ELF-1 (cell line): ENCODE measurements at places on chromosomes 7 and 10.

DNA sequence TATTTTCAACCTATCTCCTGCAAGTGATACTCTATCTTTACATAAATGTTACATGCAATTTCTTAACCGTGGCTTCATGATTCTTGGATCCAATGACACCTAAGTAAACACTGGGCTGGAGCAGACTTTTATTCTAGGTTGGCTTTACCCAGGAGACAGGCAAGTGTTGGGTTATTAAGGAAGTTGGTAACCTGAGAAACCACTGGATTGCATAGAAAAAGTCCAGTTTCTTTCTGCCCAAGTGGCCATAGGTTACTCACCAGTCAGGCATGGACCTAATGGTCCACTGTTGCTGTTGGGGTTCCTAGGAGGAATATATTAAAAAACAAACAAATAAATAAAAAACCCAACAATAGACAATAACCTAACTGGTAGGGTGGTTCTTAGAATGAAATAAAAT, 112.8 kb downstream of the SEMA3D start:
- no peak for DNase-seq

DNA sequence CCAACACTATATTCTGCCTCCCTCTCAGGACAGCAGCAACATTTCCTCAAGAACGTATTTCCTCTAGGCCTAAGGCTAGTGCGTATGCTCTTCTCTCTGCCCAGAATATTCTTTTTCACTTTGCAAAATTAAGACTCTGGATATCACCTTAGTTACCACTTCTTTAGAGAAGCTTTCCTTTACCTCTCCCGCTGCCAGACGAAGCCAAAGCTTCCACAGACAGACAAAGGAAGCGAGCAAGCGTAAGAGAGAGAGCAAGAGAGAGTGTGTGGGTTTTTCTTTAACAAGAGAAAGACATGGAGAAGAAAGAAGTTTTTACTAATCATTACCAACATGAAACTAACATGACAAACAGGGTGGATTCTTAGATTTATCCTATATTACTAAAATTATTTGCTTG, 64.1 kb downstream of the P4HA1 start:
- no peak for DNase-seq

GRCh38 chr10:107727767-107728317, 563.3 kb upstream of the SORCS1 start:
- DNase-seq, result no peak

DNA sequence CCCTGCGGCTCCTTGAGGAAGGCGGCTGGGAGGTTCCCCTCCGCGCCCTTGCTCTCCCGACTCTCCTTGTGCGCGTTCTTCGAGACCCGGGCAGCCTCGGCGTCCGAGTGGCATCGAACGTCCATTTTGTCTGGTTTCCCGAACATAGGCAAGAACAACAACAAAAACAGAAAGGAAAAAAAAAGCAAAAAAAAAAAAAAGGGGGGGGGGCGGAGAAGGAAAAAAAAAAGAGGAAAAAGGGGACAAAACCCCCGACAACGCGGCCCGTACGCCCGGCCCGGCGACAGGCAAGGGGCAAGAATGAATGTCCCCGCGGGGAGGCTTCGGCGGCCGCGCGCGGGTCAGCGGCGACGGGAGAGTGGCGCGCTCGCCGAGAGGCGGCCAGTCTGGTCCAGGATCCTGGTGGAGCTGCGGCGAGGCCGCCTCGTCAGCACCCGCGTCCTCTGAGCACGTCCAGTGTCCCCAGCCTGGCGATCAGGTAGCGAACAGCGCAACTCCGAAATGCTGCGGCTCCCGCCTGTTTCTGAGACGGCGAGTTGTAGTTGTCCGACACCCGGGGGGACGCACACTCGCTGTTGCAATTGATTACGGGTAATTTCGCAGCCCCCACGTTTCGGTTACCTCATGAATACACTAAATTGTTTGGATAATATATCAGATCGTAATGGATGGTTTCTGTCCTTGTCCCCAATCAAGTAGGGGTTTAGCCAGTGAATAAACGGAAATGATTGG, at the start of gene VAX1:
VAX1 (minus strand) TSS at position 360 of the 732 bp plus-strand sequence; CDS start at position 146, 214 bp downstream.
- DNase-seq, result peak; percentile 59

DNA sequence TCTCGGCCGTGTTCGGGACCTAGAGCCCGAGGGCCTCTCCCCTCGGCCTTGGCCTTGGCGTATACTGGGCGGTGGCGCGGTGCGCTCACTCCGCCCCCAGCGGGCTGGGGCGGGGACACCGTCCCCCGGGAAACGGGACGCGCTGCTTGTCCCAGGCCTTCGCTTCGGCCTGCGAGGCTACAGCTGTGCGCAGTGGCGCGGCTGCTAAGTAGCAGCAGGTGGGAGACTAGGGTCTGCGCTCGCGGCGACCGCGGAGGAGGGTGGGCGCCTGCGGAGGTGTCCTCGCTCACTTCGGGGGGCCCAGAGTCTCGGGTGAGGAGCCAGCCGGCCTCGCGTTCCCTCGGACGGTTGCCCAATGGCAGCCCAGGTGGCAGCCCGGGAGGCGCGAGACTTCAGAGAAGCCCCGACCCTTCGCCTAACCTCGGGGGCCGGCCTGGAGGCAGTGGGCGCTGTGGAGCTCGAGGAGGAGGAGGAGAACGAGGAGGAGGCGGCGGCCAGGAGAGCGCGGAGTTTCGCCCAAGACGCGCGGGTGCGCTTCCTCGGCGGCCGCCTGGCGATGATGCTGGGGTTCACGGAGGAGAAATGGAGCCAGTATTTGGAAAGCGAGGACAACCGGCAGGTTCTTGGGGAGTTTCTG, at the start of gene DNAH11:
DNAH11 (plus strand) TSS at position 149 of the 637 bp plus-strand sequence; CDS start at position 356, 207 bp downstream.
- peak; percentile 77 for DNase-seq

DNA sequence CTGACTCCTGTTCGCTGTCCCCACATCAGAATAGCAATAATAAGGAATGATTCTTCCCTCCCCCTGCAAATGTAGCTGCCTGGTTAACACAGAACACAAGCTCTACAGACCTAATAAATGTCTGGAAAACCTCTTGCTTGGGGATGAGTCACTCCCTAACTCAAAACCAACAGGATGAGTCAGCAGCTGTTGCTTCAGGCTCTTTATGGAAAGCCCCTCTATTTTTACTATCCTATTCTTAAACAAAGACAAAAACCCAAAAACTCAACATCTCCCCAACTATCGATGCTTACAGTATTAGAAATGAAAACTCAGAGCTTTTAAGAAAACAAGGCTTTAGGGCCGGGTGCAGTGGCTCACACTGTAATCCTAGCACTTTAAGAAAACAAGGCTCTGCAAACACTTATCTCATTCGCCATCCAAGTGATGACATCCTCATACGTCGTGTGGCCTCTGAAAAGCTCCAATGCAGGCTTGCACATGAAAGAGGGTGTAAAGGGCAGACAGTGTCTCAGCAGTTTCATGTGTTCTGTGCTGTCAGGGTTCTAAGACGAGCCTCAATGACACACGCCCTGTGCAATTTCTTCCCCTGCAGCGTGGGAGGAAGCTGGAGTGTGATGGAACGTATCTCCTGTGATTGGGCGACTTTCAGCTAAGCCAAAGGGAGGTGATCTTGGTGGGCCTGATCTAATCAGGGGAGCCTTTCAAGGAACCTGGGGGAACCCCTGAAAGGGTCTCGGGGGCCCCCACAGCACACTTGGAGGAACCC, 70.1 kb downstream of the AMZ1 start:
- DNase-seq, result peak; percentile 85

- no peak for DNase-seq
Observed at GRCh38 chr7:158576050-158576762, 11.4 kb downstream of the PTPRN2 start.

DNA sequence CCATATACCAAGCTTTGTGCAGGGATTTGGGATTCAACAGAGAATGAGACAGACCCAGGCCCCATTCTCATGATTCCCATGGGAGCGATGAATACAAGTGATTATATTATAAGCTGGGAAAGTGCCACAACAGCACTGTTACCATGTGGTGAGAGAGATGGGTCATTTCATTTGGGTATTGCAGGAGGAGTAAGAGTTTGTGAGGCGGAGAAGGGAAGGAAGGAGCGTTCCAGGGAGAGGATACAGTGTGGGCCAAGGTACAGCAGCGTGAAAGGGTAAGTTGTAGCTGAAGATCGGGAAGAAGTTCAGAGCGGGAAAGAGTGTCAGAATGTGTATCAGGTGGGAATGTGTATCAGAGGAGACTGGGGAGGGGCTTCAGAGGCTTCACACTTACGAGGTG, 38.5 kb downstream of the GOLGA7B start:
- DNase-seq, result no peak

- no peak for DNase-seq
Observed at GRCh38 chr7:120833546-120833945, 24.4 kb downstream of the TSPAN12 start.

- no peak for DNase-seq
Observed at GRCh38 chr7:54339073-54339472, 203.1 kb upstream of the VSTM2A start.

DNA sequence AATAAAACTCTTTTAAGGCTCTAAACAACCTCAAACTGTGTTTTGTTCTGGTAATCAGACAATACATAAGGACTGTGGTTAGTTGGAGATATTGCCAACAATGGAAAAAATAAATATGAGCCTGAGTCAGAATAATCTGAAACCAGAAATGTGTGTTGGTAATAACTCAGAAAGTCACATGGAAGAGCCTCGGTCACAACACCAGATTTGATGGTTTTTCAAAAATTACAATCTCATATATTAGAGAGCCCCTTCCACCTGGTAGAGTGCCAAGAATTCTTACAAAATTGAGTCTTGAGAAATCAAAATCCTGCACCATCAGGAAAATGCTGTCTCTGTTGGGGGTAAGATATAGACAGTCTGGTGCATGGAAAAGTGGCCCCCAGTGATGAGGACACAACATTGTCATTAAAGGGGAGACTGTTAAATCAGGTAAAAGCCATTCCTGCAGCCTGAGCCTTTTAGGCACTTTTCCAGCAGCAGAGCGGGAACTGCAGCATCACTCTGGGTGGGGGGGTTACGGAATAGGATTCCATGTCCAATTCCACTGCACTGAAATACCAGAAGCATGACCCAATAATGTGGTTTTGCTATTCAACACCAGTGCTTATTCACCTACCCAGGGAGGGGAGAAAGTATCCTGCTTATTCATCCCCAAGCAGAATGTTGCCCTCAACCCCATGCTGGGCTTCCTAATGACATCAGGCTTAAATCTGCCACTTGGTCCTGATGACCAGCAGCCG, 9.5 kb upstream of the ADAM12 start:
- DNase-seq, result peak; percentile 23

DNA sequence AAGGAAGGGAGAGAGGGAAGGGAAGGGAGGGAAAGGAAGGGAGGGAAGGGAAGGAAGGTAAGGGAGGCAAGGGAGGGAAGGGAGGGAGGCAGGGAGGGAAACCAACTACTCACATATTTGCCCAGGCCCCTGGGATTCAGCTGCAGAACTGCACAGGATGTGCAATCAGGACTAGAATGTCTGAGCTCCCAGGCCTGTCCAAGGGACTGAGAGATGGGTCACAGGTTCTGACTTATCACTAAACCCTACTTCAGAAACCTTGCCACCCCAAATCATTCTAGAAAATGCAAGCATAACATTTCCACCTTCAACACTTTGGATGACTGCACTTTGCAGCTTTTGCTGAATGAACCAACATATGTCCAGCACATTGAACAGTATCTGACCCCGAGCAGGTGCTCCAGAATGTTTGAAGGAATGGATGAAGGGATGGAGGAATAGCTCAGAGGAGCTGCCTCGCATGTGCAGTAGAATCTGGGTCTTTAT, 245.3 kb downstream of the KCNMA1 start:
- DNase-seq, result no peak

GRCh38 chr10:114931072-114931679, 6.8 kb upstream of the TRUB1 start:
- DNase-seq, result no peak

- DNase-seq, result peak; percentile 54
Observed at GRCh38 chr10:24723788-24724380, at the start of gene ARHGAP21. ARHGAP21 (minus strand) TSS chr10:24723887; CDS start chr10:24721899, 1,988 bp downstream.

DNA sequence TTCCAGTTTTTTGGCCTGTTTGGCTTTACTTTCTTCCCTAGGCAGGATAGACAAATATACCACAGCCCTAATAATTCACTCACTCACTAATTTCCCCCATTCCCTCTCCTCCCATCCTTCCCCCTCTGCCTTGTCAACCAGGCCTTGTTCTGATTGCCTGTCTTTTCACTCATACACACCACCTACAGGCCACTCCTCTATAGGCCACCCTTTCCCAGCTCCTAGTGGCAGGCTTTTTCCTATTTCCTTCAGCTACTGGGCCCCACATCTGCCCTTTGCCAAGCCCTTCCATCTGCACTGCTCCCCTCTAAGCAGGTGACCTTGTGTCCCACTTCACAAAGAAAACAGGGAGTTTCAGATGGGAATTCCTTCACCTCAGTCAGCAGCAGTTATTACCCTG, 59.8 kb upstream of the MSRB2 start:
- peak; percentile 39 for DNase-seq

GRCh38 chr7:121138262-121138933, 149.9 kb downstream of the CPED1 start:
- no peak for DNase-seq

GRCh38 chr7:106057204-106057961, 54.7 kb downstream of the SYPL1 start:
- DNase-seq, result no peak

GRCh38 chr7:106590209-106590816, 70.6 kb downstream of the CCDC71L start:
- peak; percentile 16 for DNase-seq

DNA sequence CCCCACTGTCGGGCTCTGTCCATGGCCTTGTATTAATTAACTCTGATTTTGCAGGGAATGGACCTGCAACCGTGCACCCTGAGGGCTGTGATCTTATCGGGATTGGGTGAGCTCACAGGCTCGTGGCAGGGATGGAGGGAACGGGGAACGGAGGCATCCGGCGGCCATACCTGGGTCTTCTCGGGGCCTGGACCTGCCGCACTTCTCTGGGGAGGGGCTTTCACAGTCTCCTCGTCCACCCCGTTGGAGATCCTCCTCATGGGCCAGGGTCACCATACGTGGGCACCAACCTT, 57.5 kb upstream of the SHH start:
- DNase-seq, result no peak
